CD4-positive, alpha-beta T cell treated with Interleukin-6 at 100 ng/mL for 8 hours (primary cell): ENCODE measurements at places on chromosomes 13 and 19.

- no peak for DNase-seq
Measured at GRCh38 chr13:77460195-77460594, 75.3 kb upstream of the SCEL start.

GRCh38 chr13:74466864-74467263 lies 332.7 kb upstream of the KLF12 start:
- DNase-seq, result no peak

- no peak for DNase-seq
Measured at GRCh38 chr19:45824041-45824471, 8.9 kb upstream of the RSPH6A start.

GRCh38 chr19:40596608-40597328 lies 4.4 kb upstream of the LTBP4 start:
- DNase-seq, result no peak

DNA sequence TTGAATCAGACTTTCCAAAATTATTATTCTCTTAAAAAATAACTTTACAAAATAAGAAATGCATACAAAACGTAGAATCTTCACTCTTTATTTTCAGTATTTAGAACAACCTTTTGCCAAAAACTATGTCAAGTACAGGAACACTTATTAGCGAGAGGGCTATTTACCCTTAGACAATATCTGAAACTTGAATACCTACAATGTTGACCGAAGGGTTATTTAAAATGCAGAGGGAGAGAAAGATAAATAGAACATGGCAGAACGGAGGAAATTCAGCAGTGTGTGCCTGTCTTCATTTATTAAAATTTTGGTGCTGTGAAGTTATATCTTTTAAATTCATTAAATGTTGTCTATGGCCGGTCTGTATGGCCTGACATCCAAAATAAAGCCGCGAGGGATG lies 198.8 kb downstream of the EFNB2 start:
- DNase-seq, result no peak
